ENCODE measurements at places on chromosomes 5 and 9.

DNA sequence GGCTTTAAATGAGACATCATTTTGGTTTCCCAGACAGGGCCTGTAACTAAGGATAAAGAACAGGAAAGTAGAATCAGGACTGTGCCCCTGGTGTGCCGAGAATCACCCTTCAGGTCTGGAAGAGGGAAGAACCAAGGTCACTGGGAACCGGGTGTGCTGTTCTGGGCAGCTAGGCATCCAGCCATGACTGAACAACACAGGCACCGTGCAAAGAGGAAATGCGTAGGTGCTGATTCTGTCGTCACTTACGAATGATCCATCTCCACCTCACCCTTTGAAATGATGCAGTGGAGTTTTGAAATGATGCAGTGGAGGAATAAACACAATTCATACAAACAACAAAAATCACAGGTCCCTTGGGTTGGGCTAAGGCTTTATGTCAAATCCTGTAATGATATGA is 64.4 kb downstream of the MAP1B start:
- DNase-seq = no peak

GRCh38 chr5:136308212-136308795 is 57.0 kb downstream of the TRPC7 start:
- no peak for DNase-seq

GRCh38 chr9:72575666-72576065 is 54.3 kb downstream of the TMC1 start:
- no peak for DNase-seq

- DNase-seq = no peak
These were observed 4.8 kb downstream of the ECSCR start for GRCh38 chr5:139457653-139458306.

- no peak for DNase-seq
These were observed 48.1 kb downstream of the POC5 start for GRCh38 chr5:75668977-75669689.

DNA sequence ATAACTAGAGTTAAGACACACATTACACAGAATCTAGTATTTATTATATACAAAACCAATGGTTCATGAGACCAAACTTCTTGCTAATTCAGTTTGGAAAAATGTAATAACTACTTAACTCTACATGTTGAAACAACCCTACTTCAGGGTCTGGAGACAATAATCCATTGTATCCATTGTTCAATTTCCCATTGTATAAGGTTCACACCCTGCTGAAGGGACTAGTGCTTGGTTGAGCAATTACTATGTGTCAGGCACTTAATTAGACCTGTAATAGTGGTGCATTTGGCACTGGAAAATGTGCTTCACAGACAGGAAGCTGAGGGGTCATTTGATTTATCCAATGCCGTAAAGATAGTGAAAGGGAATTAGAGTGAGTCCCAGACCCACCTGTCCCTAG is 114.3 kb upstream of the PAPPA start:
- no peak for DNase-seq

GRCh38 chr5:953535-954449 is 54.8 kb upstream of the NKD2 start:
- DNase-seq = no peak

DNA sequence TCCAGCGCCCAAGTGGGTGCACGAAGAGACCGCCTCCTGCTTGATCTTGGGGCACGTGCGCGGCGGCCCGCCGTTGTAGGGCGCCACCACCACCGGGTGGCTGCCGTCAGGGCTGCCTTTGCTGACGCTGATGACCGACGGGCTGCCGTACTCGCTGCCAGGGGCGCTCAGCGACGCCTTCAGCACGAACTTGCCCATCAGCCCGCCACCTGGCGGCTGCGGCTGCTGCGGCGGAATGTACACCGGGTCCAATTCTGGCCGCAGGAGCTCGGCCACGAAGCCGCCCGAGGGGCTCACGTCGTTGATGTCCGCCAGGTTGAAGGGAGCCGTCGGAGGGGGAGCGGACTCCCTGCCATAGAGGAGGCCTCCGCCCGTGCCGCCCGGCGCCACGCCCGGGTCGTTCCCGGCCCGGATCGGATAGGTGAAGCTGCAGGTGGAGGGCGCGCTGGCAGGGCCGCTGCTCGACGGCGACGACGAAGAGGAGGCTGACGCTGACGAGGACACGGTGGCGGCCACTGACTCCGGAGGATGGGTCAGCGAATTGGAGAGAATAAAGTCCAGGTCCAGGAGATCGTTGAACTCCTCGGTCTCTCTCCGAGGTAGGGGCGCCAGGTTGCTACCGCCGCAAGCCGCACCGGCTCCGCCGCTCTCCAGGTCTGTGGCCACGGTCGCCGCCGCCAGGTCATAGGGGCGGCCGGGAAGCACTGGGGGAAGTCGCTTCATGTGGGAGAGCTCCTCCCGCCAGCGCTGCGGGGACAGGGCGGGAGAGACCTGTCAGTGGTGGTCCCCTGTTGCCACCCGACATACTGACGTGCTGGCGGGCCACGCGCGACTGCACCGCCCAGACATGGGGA is 1.8 kb downstream of the KLF4 start:
- no peak for DNase-seq

DNA sequence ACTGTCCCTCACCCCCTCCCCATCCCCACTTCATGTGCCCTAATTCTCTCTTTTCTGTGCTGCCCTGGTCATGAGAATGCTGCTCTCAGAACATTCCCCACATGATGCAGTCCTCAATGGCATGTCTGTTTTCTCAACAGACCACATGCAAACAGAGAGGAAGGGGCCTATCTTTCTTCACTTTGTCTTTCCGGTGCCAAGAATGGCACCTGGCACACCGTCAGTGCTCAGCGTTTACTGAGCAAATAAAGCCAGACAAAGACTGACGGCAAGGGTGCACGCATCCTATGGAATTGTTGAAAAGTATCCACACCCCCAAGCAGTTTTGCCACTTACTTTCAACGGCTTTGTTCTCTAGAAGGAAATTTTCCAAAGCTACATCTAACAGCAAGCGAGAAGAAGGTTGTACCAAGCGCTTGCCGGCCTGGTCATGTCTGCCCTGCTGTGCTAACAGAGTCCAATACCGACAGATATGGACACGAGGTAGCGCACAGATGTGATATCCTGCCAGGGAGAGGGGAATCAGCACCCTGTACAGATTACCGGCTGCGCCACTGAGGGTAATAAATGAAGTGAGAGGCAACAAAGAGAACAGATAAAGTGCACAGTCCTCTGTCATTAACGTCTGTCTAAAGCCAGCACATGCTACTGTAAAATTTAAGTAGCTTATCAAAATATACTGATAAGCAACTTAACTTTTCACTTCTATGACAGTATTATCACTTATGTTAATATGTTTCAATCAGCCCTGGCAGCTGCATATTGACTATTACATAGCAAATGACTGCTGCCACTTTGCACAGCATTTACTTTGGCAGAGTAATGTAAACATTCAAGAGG is 251.7 kb downstream of the DENND1A start:
- DNase-seq = no peak

DNA sequence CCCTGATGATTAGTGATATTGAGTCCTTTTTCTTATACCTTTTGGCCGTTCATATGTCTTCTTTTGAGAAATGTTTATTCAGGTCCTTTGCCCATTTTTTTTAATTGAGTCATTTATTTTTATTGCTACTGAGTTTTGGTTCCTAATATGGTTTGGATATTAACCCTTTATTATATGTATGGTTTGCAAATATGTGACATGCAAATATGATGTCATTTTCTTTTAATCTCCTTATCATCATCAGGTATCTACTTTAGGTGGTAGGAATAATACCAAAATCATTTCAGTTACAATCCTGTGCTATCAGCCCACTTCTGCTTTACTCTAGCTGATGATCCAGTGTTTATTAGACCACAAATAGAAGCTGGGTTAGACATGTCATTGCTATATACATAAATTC is 102.3 kb upstream of the TRPC7 start:
- DNase-seq = no peak

DNA sequence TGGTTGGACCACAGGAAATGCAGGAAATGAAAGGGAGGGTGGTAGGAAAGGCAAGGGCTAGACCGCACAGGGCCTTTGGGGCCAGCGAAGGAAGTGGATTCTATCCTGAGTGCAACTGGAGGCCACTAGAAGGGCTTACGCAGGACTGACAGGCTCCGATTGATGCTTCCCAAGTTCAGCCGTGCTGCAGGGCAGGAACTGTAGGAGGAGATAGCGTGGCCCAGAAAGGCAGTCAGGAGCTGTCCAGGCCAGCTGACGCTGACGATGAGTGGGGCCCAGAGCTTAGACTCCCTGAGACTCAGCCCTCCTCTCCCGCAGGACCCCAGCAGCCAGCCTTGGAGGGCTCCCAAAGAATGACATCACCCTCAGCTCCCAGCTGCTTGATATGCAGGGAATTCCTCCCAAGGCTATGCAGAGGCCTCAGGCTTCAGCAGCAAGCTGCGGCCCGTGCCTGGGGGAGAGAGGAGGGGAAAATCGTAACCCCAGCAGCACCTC is 48.8 kb downstream of the KCNIP1 start:
- no peak for DNase-seq

DNA sequence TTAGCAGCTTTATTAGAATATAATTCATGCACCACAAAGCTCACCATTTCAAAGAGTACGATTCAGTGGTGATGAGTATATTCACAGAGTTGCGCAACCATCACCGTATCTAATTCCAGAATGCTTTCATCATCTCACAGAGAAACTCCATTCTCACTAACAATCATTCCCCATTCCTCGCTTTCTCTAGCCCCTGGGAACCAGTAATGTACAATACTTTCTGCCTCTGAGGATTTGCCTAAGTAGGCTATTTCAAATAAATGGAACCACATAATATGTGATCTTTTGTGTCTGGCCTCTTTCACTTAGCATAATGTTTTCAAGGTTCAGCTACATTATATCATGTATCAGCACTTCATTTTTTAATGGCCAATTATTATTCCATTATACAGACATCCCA is 145.1 kb upstream of the ADAMTS16 start:
- no peak for DNase-seq

GRCh38 chr5:111394586-111394985 is 117.7 kb downstream of the STARD4 start:
- DNase-seq = no peak

DNA sequence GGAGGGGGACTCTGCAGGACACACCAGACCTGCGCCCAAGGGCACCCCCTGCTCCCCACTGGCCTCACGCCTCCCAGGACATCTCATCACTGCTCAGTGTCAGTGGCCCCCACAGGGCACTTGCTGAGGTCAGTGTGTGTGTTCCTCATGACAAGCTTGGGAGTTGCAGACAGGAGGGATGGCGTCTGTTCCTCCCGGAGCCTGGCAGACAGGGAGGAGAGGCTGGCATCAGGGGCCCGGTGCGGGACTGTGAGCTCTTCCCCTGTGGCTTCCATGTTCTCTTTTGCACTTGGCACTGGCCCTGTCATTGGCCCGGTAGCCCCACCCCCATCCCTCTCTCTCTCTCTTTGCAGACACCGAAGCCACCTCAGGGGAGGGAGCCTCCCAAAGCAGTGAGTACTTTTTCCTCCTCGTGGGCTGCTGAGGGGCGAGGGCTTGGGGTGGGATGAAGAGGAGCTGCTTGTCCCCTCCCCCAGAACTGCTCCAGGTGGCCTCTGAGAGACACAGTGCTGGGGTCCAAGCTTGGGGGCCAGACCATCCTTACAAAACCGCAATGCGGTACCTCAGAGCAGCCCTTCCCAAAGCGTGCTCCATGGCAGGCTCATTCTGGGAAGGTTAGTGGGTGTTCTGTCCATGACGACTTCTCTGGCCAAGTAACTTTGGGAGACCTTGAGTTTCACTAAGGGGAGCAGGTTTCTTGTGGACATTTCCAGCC is 75.7 kb downstream of the AMBP start:
- no peak for DNase-seq

DNA sequence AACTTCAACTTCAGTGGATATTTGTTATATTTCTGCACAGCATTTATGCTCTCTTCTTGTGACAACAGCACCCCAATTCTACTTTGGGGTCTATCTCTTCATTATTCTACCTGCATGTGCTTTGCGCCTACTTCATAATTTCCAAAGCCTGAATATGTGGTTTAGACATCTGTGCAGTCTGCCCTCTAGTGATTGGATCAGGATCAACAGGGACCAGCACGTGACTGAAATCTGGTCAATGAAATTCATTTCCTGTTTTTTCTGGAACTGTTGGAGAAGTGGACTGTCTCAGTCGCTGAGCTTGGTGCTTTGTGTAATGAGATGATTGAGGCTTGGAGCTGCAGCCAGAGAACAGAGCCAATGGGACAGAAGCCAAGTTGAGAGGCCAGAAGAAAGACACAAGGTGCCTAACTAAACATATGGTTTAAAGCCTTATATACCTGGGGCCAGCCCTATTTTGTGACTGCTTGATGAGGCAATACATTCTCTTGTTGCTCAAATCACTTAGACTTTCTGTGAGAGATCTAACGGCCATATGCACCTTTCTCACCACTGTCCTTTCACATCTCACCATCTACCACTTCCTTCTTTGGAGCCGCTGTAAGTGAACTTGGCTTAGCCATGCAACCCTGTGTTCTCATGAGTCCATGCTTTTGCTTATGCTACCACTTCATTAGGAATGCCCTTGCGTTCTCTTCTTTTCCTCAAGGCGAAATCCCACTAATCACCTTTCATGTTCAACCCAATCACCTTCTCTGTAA is 68.8 kb upstream of the PPP2R2B start:
- DNase-seq = no peak

DNA sequence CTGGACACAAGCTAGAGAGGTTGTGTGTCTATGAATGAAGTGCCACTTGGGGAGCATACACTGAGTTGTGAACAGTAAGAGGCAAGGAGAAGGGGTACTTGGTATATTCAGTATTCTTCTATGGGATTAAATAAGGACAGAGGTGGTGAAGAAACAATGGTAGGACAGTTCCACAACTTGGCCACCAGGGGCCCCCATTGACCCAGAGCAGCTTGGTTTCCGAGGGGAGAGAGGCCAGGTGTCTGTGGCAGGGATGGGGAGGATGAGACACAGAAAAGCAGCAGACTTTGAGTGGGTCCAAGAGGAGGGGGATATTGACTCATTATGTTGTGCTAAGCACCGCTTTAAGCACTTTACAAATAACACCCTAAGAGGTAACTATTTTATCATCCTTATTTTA is 220.6 kb downstream of the MELK start:
- DNase-seq = no peak

- no peak for DNase-seq
These were observed 126.4 kb upstream of the RAI14 start for GRCh38 chr5:34529581-34530331.

All from stimulated activated CD4-positive, alpha-beta T cell treated with anti-CD3 and anti-CD28 coated beads, Interleukin-1b, Interleukin-23, amount 100 ng/mL, for 1 hour (primary cell).